ENCODE measurements at places on chromosomes 16 and 17.

DNA sequence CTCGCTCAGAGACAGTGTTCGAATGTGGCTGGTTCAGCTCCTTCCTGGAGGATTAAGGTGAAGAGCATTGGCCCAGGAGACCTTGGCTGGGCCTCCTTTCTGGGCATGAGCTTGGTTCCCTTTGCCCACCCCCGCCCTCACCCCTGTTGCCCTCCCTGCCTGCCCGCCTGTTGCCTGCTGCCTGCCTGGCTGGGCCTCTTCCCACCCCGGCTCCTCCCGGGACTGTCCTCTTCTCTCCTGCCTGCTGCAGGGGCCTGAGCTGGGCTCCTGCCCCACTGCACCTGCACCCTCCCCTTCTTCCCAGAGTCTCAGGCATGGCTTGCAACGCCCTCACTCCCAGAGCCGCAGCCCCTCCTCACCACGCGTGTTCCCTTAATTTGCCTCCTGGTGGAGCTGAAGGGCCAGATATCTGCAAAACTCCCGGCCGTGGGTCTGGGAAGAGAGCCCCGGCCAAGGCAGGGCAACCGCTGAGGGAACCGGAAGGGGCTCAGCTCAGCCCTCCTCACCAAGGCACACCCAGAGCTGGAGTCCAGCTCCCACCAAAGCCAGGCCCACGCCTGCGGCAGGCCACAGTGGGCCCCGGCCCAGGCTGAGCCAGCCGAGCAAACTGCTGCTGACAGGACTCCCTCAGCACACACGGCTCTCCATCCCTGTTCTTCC lies 31.2 kb downstream of the MNT start:
- DNase-seq, result no peak

DNA sequence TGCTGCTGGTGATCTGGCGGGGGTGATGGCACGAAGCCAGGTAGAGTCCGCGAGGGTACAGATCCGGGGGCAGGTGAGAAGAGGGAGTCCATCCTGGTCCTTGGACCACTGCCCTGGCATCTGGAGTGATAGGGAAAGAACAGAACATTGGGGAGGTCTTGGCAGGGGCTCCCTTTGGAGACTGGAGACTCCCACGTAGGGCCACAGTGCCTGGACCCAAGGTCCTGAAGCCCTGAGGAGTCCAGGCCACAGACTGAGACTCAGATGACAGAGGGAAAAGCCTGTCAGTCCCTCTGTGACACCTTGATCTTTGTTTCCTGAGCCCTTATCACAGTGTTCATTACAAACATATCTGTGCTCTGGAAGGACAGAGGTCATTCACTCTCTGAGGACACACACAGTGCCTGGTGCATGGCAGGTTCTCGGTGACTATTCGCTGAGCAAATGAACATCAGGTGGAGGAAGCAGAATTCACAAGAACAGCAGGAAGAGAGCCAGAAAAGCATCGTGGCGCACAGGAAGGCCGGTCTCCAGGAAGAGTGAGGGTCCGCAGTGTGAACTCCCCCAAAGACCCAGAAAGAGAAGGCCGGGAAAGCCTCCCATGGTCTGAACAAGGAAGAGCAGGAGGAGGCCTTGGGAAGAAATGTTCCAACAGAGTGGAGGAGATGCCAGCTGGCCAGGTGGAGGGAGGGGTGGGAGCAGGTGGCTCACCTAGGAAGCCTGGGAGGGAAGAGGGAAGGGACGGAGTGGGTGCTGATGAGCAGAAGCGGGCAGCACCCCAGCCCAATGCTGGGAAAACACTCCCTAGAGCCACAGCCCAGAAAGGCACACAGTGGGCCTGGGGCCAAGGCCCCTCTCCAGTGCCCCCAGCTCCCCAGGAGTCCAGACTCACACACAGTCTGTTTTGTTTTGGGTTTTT lies 20.5 kb downstream of the PEMT start:
- no peak for DNase-seq

DNA sequence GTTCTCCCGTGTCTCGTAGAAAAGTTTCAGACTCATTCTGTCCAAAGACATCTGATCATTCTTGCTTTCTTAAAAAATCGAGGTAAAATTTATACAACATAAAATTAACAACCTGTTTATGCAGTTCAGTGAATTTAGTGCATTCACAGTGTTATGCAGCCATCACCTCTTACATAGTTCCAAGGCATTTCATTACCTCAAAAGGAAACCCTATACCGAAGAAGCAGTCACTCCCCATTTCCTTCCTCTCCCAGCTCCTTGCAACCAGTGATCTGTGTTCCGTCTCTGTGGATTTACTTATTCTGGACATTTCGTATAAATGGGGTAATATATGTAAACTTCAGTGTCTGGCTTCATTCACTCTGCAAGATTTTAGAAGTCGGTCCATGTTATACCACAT lies 103.5 kb upstream of the HS3ST3A1 start:
- no peak for DNase-seq

GRCh38 chr16:84538222-84538840 lies 33.9 kb upstream of the MEAK7 start:
- no peak for DNase-seq

GRCh38 chr16:22847100-22847499 lies 33.1 kb downstream of the HS3ST2 start:
- DNase-seq, result no peak

DNA sequence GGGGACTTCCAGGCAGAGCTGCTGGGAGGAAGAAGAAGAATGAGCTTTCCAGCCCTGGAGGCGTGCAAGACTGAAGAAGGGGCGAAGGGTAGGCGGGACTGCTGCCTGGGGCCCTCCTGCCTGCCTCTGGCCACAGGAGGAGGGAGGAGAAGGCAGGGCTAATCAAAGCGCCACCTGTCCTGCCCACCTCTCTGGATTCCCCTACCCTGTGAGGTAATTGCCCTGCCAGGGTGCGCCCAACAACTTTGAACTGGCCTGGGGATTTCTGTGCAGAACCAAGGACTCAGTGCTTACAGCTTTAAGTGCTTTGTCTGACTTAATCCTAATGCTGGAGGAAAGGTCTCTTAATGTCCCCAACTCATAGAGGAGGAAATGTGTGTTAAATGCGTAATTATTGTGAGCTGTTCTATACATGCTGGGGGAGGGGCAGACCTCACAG lies at the start of gene NOXO1:
TSS of gene NOXO1 (minus strand) at position 72 of the 439 bp plus-strand sequence. CDS start 290 bp downstream, outside the sequence.
- no peak for DNase-seq

DNA sequence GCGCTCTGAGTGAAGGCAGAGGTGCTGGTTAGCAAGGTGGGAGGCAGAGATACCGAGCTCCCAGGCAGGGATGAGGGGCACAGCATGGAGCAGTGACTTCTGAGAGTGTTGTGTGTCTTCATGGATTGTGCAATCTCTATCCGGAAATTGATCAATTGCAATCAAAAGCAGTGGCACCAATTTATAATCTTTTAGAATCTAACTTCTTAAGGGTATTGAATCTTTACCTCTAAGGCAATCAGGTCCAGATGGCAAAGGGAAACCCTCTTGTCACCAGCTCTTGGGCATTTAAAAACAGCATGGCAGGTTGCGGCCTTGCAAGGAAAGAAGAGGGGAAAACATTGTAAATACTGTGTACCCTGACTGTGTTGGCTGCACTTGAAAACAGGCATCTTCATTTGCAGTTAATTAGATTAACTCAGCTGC lies 58.0 kb upstream of the MRTFB start:
- no peak for DNase-seq

GRCh38 chr17:82888583-82889495 lies 49.0 kb upstream of the ZNF750 start:
- DNase-seq, result no peak

DNA sequence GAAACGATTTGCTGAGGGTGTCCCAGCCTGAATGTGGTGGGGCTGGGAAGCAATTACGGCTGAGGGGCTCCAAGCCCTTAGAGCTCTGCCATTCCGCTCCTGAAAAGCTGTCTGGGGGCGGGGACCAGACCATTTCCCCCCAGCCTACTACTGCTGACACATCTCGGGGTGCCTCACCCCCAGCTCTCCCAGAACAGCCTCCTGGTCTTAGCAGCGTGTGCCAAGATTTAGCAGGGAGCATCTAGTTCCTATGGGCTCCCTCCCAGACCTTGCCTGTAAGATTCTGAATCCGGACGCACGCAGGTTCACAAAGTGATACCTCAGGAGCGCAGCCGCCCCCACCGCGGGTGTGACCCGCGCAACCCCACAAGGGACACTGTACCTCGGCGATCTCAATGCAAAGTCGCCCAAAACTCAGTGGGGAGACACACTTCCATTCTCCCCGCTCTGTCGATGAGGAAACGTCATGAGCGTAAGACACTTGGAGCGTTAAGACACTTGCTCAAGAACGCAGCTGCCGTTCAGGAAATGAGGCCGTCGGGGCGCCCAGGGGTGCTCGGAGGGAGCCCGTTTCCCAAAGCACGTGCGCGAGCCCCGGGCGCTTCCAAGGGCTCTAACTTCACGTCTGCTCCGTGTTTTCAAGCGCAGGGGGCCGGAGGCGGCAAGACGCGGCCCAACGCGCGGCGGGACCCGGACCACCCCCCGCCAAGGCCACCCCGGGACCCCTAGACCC lies 629 bp downstream of the GEMIN4 start:
- no peak for DNase-seq

GRCh38 chr17:973053-973452 lies 6.5 kb downstream of the NXN start:
- no peak for DNase-seq

DNA sequence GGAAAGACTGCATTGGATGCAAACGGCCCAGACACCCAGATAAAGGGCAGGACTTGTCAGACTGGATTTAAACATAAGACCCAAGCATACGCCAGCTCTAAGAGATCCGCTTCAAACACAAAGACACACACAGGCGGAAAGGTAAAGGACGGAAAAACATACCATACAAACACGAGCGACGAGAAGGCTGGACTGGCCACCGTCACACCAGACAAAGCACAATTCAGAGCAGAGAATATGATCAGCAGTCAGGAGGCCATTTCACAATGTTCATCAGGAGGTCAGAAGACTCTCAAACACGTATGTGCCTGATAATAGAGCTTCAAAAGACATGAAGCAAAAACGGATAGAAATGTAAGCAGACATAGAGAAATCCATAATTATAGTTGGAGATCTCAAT lies 84.9 kb upstream of the GNG13 start:
- no peak for DNase-seq

GRCh38 chr16:30609002-30609925 lies 925 bp downstream of the ZNF689 start:
- peak; percentile 17 for DNase-seq

DNA sequence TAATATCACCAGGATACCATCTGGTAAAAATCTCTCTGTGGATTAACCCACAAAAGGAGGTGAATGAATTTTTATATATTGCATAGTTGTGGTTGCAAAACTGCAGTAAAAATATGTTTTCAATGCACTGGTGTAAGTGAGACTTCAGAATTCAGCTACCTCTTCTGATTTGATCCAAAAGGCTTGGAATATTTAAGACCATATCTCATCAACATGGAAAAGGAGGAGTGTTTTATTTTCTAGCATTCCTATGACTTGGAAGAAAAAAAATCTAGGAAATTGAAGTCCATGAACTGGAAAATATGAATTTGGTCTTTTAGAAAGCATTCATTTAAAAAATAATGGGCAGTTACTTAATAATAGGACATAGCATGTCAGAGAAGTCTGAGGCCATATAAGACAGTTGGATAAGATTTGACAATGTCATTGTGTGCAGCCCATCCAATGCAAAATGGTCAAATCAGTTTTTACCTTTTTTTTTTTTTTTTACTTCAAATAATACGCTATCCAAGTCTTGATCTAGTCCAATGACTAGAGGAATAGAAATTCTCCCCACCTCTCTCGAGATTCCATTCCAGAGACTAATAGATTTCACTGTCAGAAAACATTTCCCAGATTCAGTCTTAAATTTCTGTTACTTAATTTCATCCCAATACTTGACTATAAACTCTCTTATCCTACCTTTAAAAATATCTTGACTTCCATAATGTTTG lies 364.9 kb upstream of the PMFBP1 start:
- no peak for DNase-seq

GRCh38 chr17:65323049-65323448 lies 185.9 kb downstream of the RGS9 start:
- no peak for DNase-seq

- peak; percentile 88 for DNase-seq
Observed at GRCh38 chr17:75271233-75271954, 363 bp upstream of the MIF4GD start.

DNA sequence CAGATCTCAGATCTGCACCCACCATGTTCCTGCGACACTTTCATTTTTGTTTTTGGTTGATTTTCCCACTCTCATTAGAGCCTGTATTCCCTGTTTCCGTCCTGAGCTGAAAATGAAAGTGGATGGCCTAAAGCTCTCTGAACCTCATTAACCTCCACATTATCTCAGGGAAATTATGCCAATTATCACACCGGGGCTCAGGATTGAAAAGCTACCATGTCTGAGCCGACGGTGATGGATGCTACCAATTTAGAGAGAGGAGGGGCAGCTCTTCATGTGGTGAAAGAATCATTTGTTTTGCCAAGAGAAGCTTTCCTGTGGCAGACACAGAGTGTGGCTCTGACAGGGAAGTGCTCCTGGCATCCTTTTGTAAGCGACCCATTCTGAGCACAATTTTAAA lies 410.4 kb upstream of the CDH11 start:
- DNase-seq, result no peak

- no peak for DNase-seq
Observed at GRCh38 chr16:2404099-2404498, 25.1 kb upstream of the CCNF start.

- DNase-seq, result no peak
Observed at GRCh38 chr16:65377195-65377594, 255.3 kb upstream of the CDH11 start.

DNA sequence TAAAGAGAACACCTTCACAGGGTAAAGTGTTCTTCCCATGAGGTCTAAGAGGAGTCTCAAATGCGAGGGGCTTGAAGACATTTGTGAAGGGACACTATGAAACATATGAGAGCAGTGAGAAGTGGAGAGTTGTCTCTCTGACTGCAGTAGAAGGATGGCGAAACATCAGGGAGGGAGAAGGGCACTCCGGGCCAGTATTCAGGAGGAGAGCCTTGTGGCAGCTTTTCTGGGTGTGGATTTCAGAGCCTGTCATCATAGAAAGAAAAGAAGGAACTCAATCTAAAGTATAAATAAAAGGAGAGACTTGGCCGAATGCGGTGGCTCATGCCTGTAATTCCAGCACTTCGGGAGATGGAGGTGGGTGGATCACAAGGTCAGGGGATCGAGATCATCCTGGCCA lies 117.2 kb downstream of the RBFOX1 start:
- DNase-seq, result no peak

- DNase-seq, result no peak
Observed at GRCh38 chr16:56068816-56069215, 122.5 kb upstream of the GNAO1 start.

GRCh38 chr16:54116124-54116655 lies 170.4 kb downstream of the IRX3 start:
- DNase-seq, result no peak

GRCh38 chr16:60230666-60231065 lies 1496.5 kb upstream of the GOT2 start:
- no peak for DNase-seq

- DNase-seq, result no peak
Observed at GRCh38 chr16:88701581-88702370, 4.4 kb downstream of the RNF166 start.

Data from C1 segment of cervical spinal cord (tissue), 14 donors.